ENCODE measurements at places on chromosomes 5 and 9. TPM values are rescaled to one million over a fixed set of nuclear protein-coding genes. Genes with fewer than 3 reads are reported as not detected.
A peak's percentile ranks its signal among the peaks of the same experiment; 100 is the strongest.

SLC45A2 gene
- not detected for total RNA-seq

DNA sequence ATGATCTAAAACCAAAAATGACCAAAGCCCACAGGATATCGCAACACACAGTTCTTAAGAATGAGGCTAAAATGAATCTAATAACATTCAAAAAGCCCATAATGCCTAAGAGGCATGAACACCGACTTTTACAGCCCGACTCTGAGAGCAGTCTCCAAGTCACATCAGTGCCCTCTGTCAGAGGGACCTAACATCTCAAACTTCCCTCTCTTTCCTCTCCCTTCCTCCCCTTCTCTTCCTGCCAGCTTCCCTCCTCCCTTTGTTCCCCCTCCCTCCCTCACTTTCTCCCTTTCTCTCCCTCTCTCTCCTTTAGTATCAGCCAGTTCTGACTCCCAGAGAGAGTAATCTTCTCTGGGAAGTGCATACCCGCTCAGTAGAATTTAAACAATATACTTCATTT, 154.4 kb downstream of the GLIS3 start:
- peaks cover 9% of the 10 kb centered on the region for H3K4me1 ChIP-seq
- no peak overlapping the region for H3K4me3 ChIP-seq
- no peaks in the 10 kb centered on the region for H3K36me3 ChIP-seq
- DNase-seq = no peak
- H3K27ac ChIP-seq = no peak overlapping the region
- no peaks in the 10 kb centered on the region for H3K27me3 ChIP-seq

DNA sequence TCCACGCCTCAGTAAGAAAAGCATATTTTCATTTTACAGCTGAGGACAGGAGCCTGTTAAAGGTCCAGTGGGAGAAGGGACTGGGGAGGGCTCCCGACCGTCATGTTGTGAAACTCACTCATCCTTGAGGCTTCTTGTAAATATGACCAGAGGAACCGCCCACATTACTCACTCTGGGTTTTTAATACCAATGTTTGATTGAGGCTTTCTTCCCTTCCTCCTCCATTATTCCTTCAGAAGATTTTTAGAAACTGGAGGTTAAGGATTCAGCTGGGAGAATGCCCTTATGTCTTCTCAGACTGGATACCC, 61.4 kb upstream of the GLRX start:
- H3K27ac ChIP-seq = no peak overlapping the region
- H3K36me3 ChIP-seq = peaks cover 13% of the 10 kb centered on the region
- DNase-seq = no peak
- no peak overlapping the region for H3K4me3 ChIP-seq

DNA sequence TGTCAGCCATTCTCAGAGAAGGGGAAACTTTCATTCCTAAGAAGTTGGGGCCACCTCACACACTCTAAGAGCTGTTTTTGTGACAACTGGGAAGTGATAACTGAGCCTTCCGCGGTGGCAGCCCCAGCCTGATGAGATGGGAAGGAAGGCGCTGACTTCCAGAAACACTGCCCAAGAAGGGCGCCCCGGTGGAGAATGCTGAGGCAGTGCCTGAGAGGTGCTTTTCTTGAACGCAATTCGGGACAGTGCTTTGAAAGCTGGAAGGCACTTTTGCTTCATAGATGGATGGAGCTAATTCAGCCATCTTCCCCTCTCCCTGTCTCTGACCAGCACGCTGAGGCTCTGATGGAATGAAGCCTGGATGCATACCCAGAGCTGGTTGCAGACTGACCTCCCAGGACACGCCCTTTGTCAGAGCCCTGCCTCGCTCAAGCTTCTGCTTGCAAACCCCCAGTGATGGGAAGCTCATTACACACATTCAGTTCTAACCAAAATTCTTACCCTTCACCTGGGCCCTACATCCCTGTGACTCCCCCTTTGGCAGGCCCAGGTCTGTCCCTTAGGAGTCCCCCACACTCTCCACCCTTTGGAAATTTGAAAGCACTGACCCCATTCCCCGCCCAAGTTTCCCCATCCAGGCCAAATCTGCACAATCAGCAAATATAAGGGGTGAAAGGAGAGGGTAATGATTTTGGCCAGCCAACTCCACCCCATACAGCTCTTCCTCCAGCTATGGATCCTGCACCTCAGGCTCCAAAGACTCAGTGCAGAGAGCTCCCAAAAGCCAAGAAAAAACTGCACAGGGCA, 66.6 kb upstream of the SLC25A51 start:
- no peaks in the 10 kb centered on the region for H3K27me3 ChIP-seq
- no peak overlapping the region for H3K4me3 ChIP-seq
- peaks cover 32% of the 10 kb centered on the region for H3K36me3 ChIP-seq

GRCh38 chr9:13351778-13352386, 72.4 kb upstream of the MPDZ start:
- no peak for DNase-seq
- no peak overlapping the region for H3K4me3 ChIP-seq
- no peaks in the 10 kb centered on the region for H3K36me3 ChIP-seq
- no peaks in the 10 kb centered on the region for H3K27me3 ChIP-seq
- no peaks in the 10 kb centered on the region for H3K4me1 ChIP-seq
- H3K27ac ChIP-seq = no peak overlapping the region

- H3K27me3 ChIP-seq = no peaks in the 10 kb centered on the region
- DNase-seq = no peak
- H3K4me3 ChIP-seq = no peak overlapping the region
- H3K36me3 ChIP-seq = no peaks in the 10 kb centered on the region
- no peaks in the 10 kb centered on the region for H3K4me1 ChIP-seq
- no peak overlapping the region for H3K27ac ChIP-seq
Observed at GRCh38 chr5:57538341-57538955, 55.8 kb upstream of the ACTBL2 start.

- no peaks in the 10 kb centered on the region for H3K36me3 ChIP-seq
- no peak overlapping the region for H3K27ac ChIP-seq
- H3K4me1 ChIP-seq = peaks cover 16% of the 10 kb centered on the region
- peak; percentile 60 for DNase-seq
- peaks cover 23% of the 10 kb centered on the region for H3K27me3 ChIP-seq
Observed at GRCh38 chr9:88531920-88532698, 2.9 kb upstream of the NXNL2 start.

DNA sequence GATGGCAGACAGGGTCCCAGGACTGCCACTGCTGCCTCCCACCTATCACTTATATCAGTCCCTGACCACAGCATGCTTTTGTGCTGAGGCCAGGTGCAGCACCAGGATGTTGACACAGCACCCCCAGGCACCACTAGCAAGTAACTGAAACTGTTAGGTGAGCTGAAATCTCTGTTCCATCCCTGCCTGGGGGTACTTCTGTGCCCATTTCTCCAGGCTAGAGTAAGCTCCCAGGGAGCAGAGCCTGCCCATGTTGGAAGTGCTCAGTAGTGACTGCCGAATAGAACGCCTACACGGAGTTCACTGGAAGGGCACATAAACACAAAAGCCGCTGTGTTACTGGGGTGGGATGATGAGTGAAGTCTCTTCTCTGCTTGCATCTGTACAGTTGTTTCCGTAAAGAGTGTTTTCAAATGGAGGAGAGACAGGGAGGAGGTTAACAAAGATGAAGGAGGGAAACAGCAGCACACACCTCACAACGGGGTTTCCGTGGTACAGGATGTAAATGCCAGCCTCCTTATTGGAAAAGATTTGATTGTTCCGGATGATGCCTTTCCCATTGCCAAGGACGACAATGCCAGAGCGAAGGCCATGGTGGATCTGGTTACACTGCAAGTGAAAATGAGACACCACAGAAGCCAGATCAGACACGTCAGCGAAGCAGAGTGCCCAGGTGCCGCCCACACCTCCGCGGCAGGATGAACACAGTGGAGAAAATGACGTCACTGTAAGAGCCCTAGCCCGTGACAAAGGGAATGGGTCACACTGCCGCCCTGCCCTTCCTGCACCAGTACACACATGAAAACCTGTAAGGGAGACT, 43.1 kb downstream of the POLR1E start:
- no peak overlapping the region for H3K4me3 ChIP-seq
- H3K27ac ChIP-seq = peak overlapping the region; percentile 41
- H3K27me3 ChIP-seq = no peaks in the 10 kb centered on the region
- H3K4me1 ChIP-seq = no peaks in the 10 kb centered on the region

Measured in lower lobe of right lung (tissue), 2 donors.